Stimulated activated CD4-positive, alpha-beta T cell treated with anti-CD3 and anti-CD28 coated beads, Interleukin-12 subunit alpha, Interleukin-12 subunit beta, amount 100 ng/mL, for 24 hours (primary cell): ENCODE measurements at places on chromosomes 3 and 15.

- DNase-seq = no peak
Measured at GRCh38 chr15:32042269-32042972, 12.1 kb downstream of the CHRNA7 start.

DNA sequence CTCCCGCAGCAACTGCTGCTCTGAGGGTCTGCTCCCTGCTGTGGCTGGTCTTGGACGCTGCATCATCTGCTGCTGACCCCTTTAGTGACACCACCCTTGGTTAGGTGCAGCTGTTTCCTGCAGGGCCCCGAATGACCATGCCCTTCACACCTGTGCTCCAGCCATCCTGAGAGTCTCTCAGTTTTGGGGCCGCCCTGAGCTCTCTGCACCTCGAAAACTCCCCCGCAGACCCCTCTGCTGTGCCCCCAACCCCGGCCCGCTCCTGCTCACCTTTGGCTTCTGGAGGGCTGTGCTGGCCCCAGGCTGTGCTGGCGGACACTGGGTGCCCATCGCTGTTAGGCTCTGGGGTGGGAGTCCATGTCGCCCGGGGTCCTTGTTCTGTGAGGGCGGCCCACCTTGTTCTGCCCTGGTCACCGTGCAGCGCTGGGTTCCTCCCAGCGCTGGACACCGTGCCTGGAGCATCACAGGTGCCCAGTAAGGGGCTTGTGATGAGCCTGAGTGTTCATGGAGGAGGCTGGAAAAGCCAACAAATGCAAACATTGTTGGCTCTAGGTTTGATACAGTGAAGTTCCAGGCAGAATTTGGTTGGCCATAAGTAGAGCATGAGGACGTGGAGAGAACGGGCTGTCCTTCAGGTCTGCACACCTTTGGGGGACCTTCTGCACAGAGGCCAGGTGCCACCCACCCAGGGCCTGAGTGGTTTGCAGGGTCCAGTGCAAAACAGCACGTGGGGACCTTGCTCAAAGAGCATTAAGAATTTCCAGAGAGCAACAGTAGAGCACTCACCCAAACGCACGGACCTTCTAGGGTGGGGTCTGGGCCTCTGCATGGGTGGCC lies 12.3 kb downstream of the ABTB1 start:
- no peak for DNase-seq

DNA sequence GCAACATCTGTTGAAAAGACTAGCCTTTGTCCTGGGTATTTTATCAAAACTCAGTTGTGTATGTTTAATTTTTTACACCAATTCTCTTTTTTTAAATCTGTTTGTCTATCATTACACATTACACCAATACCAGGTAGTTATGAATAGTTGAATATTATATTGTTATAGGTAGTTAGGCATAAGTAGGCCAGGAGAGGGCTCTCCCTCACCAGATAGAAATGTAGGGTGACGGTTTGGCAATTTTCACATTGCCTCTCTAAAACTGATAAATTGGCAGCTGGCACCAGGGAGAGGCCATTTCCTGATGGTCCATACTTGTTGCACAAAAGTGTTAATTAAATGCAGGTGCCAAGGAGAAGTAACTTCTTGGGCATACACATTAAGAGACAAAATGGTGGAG lies 483.1 kb upstream of the EPHA6 start:
- no peak for DNase-seq

- DNase-seq = no peak
Measured at GRCh38 chr3:11769704-11770476, 76.8 kb downstream of the TAMM41 start.

- no peak for DNase-seq
Measured at GRCh38 chr3:183951459-183951858, 66.2 kb downstream of the ABCC5 start.

DNA sequence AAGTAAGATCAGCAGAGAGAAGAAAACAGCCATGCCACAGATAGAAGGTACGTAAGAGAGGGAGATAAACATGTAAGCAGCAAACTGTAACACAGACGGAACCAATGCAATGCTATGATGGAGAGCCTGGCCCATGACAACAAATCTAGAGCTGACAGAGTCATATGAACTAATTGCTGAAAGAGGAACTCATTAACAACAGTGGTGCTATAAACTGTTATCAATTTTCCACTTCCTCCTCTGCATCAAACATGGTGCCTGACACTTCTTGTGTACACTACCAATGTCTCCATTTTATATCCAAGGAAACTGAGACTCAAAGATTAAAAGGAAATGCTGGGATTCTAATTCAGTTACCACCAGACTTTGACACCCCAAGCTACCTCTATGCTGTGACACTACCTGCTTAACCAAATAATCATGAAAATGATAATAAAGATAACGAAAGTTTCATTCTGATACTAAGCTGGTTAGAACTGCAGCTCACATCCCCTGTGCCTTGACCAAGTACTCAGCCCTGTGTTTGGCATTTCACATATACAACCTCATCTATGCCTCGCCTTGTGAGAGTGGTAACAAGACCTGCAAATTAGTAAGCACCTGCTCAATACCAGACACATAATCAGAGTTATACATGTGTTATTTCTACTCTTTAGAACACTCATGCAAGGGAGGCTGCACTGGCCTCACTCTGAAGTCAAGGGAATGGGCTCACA lies 79.3 kb downstream of the ANO10 start:
- DNase-seq = no peak

DNA sequence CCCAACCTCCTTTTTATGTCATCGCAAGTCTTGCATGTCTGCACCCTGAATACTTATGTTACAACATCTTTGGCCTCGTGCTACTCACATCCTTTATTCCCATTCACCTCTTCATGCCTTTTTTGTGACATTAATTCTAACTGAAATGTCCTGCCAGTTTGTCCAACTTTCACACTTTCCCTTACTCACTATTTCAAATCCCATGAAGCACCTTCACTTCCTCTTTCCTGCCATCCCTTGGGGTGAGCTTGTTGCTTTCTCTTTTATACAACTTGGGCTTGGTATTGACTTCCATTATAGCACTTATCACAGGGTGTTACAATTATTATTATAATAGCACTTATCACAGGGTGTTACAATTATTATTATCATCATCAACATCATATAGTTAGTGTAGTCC lies 496.3 kb downstream of the NLGN1 start:
- DNase-seq = no peak
